ENCODE measurements at places on chromosomes 6 and 20. TPM values are rescaled to one million over a fixed set of nuclear protein-coding genes. Genes with fewer than 3 reads are reported as not detected.

PGM3 gene
- 12.7 TPM for total RNA-seq

- DNase-seq: no peak
Observed at GRCh38 chr6:123526128-123526527, 110.6 kb downstream of the TRDN start.

PROKR2 gene
- not detected for total RNA-seq

DNA sequence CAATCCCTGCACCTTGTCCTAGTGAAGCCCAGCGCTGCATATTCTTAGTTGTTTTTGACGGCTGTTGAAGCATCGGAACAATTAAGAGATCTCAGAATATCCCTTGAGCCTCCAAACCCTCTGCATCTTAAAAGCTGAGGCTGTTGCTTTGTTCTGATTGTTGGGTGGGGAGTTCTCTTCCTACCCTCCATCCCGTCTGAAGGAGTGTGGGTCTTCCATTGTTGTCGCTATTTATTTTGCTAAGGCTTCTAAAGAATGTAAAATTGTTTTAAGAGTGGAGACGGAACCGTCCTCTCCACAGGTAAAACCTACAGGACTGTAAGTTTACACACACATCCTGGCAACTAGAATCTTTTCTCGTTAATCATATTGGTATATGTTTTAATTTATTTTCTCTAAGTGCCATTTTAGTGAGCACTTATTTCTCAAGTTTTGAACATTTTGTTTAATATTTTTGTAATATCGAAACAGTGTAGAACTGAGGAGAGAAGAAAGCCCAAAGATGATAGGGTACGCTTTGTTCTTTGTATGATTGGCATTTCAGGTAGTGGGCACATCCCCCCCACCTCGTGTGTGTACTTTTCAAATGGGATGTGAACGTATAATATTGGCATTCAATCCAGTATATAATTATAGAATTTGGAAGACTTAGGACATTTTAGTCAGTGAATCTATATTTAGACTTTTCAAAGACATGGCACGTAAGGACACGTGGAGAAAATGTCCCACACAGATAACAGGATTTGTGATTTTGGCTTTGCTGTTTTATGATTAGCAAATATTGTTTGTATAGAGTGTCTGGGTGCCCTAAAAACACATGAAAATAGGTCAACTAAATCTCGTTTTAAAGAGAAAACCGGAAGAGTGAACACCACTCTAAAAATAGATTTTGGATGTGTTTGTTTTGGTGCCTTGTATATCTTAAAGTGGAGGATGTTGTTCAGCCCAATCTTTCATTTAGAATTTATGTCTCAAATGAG, 1.3 kb downstream of the RNF146 start:
- no peak for DNase-seq

DNA sequence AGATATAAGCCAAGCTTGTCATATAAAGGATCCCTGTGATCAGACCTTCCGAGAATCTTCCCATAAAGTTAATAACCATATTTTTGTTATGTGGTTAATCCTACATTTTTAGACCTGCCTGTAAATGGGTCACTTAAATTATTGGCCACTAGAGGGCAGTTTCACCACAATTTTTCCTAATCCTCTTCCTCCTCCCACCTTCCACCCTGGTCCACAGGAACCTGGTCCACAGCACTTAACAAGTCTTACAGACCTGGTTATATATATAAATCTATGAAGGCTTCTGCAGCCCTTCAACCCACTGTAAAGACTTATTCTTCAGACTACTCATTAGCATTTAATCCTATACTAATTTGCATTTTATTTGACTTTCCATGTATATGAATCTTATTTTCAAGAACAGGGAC, 28.3 kb downstream of the MRS2 start:
- no peak for DNase-seq

GRCh38 chr6:74735304-74735703, 470.5 kb downstream of the COL12A1 start:
- peak; percentile 68 for DNase-seq

- DNase-seq: peak; percentile 55
Observed at GRCh38 chr6:167588181-167588919, 238.4 kb upstream of the AFDN start.

DNA sequence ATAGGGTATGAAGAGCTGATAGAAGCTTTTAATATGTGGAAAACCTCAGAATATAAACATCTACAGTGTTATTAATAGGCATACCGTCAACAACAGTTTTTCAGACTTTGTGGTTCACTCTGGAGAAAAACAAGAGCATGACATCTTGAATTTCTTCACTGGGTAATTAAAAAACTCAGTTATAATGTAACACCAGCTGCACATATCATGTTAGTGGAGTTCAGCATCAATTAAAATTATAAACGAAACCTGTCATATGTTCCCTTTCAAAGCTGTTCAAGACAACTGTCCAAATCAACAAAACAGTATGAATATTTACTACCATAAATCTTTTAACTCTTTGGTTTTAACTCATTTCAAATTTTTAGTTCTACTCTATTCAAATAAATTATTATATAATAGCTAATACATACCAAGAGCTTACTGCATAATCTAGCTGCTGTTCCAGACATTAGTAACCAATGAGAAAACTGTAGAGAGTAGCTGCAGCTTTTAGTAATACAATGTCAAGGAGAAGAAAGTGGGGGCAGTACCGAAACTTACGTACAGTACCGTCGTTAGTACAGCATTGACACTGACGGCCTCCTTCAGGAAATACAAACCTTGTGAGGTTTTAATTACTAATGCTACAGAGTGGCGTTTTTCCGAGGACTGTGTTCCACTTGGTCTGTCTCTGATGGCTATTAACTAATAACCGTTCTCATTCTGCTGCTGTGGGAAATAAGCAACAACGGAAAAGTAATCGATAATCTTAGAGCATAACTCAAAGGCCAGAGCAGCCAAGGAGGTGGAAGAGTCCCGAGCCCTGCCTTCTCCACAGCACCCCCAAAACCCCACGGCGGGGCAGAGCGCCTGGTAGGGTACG, 532 bp upstream of the PM20D2 start:
- no peak for DNase-seq

- no peak for DNase-seq
Observed at GRCh38 chr20:2520617-2521016, 11.9 kb upstream of the ZNF343 start.

- DNase-seq: no peak
Observed at GRCh38 chr6:70849348-70850069, 107.4 kb downstream of the B3GAT2 start.

RIPOR2 gene
- total RNA-seq: 2.4 TPM

DNA sequence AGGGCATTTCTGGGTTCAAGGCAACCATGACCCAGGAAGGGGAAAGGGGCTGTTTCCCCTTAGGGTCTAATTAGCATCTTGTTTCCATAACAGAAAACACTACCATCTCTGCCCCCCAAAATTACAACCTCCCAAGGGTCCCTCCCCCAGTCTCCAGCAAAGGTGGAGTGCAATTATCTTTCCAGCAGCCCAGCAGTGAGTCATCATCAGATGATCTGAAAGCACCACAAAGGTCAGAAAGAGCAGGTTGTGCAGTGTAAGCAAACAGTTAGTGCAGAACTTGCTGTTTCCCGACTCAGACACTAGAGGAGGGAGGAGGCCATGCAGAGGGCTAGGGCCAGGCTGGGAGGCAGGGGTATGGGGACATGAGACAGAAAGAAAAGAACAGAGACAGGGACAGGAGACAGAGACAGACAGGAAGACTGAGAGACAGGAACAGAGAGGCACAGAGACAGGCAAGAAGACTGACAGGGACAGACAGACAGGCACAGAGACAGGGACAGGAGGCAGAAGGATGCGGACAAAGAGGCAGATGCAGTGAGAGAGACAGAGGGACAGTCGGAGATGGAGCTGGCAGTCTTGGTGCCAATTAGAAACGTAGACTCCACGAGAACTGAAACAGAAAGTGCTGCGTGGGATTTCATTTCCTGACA, 62.5 kb downstream of the PYGB start:
- DNase-seq: no peak

PGC gene
- not detected for total RNA-seq

DNA sequence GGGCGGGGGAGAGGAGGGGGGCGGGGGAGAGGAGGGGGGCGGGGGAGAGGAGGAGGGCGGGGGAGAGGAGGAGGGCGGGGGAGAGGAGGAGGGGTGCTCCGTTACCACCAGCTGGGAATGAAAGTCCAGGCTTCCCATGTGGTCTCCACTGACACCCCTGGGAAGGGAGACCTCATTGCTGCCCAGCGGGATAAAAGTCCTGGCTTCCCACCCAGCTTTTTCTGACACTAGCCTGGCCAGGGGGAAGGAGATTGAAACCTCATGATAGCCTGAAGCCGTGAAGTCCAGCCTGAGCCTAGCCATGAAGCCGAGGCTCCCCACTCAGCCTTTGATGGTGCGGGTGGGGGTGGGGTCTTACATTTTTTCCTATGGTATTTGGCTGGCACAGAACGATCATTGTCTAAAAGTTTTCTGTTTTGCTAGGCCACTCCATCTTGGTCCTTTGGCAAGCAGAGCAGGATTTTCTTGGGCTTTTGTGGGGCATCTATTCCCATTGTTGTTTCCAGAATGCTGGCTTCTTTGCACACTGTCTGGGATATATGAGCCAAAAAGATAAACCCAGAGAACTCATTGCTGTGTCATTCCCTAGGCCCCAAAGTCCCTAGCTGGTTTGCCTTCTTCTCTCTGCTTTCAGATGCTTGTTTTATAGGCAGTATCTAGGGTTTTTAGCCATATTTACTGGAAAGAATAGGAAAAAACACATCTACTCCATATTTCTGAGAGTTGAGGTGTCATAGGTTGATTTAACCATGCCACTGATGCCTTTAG, 67.9 kb upstream of the RNF24 start:
- DNase-seq: peak; percentile 57

SSTR4 gene
- total RNA-seq: not detected

DNA sequence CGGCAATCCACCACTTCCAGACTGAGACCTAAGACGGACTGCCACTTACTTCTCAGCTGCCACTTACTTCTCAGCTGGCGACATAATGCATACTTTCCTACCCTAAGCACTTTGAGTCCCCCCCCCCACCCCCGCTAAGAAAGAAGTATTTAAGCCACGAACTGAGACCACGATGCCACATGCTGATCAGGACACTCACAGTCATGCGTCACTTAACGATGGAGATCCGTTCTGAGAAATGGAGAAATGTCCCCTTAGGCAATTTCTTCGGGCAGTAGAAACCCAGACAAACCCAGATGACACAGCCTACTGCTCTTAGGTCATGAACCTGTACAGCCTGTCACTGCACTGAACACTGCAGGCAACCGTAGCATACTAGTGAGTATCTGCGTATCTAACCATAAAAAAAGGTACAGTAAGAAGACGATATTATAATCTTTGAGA, 690 bp downstream of the IFNGR1 start:
- peak; percentile 77 for DNase-seq

EYA2 gene
- total RNA-seq: 2.6 TPM

DNA sequence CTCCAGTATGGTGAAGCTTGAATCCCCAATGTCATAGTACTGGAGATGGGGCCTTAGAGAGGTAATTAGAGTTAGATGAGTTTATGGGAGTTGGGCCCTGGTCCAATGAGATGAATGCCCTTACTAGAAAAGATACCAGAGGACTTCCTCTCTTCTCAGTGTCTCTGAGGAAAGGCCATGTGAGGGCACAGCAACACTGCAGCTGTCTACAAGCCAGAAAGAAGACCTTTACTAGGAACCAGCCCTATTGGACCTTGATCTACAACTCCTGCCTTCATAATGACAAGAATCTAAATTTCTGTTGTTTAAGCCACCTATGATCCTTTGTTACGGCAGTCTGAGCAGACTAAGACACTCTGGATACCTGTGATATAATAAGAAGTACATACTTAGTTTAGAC, 31.4 kb upstream of the AKAP7 start:
- DNase-seq: no peak

DNA sequence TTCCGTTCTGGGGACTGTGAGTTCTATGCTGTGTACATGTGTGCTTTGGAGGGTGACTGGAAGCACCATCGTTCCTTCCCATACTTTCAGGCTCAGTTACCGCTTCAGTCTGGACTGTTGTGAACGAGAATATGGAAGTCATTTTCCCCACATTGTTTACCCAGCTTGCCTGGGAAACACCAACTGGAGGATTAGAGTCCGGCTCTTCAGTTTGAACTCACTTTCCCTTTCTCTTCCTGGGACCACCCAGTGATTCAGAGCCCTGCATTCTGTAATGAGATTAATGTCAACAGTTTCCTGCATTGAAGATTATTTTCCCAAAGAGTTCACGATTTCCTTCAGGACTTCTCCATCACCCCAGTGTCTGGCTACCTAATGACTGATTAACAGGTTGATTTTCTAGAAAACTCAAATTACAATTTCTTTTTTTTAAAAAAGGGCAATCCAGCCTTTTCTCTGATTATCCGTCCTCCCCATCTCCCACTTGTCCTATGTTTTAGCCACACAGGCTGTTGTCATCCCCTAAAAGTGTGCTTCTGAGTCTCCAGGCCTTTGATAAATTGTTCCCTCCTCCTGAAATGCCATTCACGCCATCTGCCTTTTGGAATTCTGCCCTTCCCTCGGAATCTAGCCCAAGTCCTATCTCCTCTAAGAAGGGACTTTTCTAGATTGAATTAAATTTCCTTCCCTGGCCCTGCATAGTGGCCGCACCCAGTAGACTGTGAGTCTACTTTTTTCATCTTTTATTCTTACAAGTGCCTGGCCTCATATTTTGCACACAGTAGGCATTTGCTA, 3.3 kb upstream of the TAGAP start:
- no peak for DNase-seq

GRCh38 chr6:27810768-27811450, 101.3 kb downstream of the OR2B2 start:
- no peak for DNase-seq

C6orf52 gene
- total RNA-seq: not detected

GRCh38 chr6:100372326-100373091, 92.2 kb downstream of the SIM1 start:
- DNase-seq: no peak

GRCh38 chr6:165340532-165340931, 31.1 kb upstream of the C6orf118 start:
- no peak for DNase-seq

RNF217 gene
- total RNA-seq: 12.7 TPM

DNA sequence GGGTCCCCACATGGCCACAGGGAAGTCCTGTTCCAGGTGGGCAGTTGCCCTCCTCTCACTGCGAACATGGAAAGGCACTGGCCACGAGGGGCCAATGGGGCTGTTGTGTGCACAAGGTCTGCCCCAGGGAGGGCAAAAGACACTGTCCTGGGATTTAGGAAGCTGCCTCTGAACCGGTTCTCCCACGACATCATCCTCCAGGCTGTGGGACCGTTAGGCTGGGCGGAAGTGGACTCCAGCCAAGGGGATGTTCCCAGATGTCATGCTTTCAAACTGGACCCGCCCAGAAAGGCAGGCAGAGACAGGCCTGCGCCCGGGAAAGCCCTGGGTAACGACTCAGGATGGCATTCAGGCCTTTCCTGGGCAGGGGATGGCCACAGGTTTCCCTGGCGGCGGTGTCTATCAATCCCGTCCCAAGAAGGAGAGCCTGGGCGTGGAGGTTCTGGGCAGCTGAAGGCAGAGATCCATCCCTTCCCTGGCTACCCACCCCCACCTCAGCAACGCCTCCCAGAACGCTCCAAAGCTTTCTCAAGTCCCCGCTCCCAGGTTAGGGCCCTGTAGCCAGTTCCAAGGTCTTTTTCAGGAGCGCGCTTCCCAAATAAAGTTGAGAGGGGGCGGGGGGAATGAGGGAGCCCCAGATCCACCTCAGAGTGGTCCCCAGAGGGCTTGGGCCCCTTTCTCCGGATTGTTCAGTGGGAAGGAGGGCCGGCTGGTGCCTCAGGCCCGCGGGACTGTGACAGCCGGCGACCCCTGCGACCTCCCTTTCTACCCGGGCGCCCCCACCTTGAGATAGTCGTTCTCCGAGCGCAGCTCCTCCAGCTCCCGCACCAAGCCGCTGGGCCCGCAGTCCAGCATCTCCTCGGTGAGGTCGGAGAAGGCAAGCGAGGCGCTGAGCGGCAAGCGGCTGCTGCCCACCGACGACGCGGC, 13.8 kb upstream of the TLDC2 start:
- peak; percentile 93 for DNase-seq
